RCC 7860 (cell line): ENCODE measurements at places on chromosomes 12 and 14.

DNA sequence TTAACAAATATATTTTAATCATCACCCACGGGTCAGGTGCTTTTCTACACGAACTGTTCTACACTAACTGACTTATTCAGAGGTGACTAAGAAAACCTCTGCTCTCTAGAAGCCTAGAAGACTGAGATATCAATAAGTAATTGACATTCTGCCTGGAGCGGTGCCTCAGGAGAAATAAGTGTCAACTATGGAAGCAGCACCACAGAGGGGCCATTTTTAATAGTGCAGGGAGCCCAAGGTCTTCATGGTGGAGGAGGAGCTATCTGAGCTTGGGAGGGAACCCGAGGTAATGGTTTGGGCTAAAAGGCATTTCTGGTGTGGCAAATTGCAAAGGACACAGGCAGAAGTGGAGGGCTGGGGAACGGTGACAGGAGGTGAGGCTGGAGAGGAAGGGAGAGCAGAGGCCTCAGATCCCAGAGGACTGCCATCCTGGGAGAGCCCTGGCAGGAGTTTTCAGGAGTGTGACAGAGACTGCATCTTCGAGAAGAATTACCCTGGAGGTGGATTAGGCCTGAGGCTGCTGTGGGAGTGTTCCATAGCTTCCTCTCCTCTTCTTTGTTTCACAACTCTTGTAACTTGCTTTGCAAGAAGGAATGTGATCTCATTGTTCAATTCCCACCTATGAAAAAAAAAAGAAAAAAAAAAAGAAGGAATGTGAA, 123.1 kb downstream of the NPAS3 start:
- DNase-seq: no peak

DNA sequence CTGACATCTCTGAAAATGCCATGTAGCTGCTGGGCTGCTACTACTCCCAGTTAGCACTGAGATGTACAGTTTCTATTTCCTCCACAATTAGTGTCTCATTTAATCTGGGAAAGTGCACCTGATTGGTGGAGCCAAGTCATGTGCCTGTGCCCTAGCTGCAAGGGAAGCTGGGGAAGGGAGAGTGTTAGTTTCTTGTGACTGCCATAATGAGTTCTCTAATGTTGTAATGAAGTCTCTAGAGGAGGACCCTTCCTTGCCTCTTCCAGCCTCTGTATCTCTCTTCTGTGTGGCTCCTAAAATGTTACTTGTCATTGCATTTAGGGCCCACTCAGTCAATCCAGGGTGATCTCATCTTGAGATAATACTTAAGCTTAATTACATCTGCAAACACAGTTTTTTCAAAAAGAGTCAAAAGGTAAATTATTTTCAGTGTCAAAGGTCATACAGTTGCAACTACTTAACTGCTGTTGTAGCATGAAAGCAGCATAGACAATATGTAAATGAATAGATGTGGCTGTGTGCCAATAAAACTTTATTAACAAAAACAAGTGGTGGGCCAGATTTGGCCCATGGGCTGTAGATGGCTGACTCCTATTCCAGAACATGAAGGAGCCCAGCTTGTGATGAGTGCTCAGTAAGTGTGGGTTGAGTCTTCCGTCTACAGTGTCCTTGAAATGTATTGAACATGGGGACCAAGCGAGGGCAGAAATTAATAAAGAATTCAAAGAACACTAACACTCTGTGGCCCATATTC, 137.2 kb upstream of the MAP1LC3B2 start:
- no peak for DNase-seq

- DNase-seq: no peak
These were observed 886 bp downstream of the SIX1 start for GRCh38 chr14:60648249-60648933.

- no peak for DNase-seq
These were observed 29.0 kb upstream of the PLEKHG7 start for GRCh38 chr12:92673756-92674155.

- no peak for DNase-seq
These were observed 19.6 kb downstream of the MLXIP start for GRCh38 chr12:122097927-122098756.

DNA sequence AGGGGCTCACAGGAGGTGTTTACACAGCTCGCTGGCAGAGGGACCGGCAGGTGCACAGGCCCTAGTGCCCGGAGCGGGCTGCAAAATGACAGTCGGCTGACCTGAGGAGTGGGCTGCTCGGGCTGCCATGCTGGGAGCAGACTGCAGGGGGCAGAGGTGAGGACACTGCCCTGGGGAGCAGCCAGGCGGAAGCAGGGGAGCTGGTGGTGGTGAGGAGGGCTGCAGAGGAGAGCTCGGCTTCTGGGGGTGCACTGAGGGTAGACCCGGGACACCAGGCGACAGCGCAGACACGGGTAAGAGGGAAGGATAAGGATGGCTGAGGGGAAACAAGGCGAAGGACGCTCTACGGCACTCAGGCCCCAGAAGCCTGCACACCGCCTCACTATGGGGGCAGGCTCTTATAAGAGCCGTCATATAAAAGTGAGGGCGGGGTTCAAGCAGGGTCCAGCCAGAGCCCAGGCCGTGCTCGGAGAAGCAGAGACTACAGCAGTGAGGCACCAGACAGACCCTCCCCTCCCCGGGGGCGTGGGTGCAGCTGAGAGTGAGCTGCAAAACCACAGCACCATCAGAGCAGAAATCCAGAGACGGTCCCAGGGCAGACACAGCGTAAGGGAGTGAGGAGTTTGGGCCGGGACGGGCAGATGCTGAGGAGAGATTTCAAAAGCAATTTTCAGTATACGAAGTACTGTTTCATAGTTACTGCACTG, 62.5 kb downstream of the CCDC88C start:
- DNase-seq: no peak

DNA sequence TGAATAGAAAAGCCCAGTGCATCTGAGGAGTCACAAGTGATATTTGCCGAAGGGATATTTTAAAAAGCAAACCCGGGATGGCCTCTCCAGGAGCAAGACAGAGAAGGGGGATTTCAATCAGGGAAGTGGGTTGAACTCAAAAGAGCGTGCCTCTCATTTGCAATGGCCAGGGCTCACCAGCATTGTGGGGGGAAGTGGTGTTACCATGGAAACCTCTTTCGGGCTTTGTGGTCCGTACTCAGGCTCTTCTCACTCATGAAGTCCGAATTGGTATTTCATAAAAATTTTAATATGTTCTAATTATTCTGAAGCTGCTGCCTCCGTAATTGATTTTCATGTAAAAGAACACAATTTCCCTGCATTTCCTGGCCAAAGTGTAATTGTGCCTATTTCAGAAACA, 79.8 kb downstream of the SLC15A4 start:
- no peak for DNase-seq

DNA sequence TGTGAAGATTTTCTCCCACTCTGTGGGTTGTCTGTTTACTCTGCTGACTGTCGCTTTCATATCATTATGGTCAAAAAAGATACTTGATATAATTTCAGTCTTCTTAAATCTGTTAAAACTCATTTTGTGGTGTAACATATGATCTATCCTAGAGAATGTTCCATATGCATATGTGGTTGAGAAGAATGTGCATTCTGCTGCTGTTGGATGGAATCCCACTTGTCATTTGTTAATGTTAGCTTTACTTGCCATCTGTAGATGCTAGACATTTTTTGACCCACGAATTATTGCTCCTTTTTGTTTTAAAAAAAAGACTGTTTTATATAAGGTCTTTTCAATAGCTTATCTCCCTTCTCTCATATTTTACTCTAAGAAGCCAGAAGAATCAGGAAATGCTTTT, 26.3 kb upstream of the OR5AU1 start:
- no peak for DNase-seq

DNA sequence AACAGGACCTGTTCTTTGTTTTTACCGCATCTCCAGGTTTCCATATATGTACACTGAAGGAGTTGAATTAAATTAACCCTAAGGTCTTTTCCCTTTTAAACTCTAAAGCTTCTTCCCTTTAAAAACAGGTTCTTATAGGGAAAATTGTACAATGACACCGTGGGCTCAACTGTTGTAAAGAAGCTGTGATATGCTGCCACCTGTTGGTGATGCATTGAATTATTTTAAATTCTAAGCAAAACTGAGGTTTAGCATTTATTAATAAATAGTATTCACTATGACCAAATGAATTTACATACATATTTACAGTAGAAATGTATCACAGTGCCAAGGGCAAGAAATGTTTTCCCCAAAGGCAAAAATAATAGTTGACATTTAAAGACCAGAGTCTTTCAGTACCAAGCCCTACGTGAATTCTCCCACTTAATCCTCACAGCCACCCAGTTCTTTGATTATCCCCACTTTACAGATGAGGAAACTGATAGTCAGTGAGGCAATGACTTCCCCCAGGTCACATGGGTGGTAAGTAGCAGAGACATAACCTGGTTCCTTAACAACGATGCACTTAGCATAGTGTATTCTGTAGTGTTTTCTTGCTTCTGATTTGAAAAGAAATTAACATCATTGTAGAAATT, 35.7 kb upstream of the TMEM263 start:
- DNase-seq: peak; percentile 31

- DNase-seq: peak; percentile 57
These were observed 741 bp upstream of the CRIP2 start for GRCh38 chr14:105473677-105474482.

- no peak for DNase-seq
These were observed 64.6 kb downstream of the ANO4 start for GRCh38 chr12:100859063-100859627.

- DNase-seq: no peak
These were observed 12.0 kb upstream of the AMN start for GRCh38 chr14:102910442-102910841.

GRCh38 chr12:212415-212714, 1.6 kb downstream of the SLC6A12 start:
- no peak for DNase-seq

DNA sequence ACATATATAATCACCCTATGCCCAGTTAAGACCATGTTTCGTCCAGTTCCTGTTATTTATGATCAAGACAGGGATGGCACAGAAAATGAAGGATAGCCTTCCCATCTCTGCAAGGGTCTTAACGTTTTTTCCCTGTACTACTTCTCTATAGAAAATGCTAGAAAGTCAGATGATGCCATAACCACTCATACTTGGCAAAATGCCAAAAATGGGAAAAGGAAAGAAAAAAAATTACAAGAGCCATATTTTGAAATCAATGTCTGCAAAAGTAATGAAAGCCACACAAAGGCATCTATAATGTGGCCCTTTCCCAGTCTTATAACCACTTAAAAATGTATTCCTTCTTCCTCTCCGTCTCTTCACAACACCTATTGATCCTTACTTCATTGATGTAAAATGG, 1.8 kb upstream of the MYL6B start:
- no peak for DNase-seq

DNA sequence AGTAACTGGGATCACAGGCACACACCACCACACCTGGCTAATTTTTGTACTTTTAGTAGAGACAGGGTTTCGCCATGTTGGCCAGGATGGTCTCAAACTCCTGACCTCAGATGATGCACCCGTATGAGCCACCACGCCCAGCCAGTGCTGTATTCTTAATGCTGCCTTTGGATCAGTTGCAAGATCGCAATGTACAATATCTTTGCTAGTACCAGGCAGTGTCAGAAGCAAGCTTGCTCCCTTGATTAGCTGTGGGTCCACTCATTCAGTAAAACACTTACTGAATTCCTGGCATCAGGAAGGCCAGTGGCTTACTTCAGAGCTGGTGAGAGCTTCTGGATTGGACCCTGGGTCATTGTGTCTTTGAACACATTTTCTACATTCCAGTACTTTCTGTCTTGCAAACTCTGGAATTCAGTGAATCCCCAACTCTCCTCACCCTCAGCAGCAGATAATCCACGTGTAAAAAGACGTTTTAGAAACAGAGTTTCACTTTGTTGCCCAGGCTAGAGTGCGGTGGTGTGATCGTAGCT, 1183.7 kb downstream of the AACS start:
- DNase-seq: peak; percentile 10

DNA sequence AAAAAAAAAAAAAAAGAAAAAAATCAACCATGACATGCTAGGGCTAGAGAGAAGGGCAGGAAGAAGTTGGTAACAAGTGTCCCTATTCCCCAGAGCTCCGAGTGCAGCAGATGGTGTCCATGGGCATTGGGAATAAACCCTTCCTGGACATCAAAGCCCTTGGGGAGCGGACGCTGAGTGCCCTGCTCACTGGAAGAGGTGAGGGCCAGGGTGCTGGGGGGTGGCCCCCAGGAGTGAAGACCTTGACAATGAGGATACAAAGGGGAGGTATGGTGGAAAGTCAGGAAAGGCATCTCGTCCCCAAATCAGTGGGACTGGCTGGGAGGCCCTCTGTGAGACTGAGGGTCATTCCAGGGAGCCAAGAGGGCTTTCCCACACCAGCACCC, 11.6 kb downstream of the ZNF219 start:
- DNase-seq: no peak

- no peak for DNase-seq
These were observed 1.2 kb downstream of the CPSF6 start for GRCh38 chr12:69240631-69240995.

GRCh38 chr12:40137252-40137651, 31.4 kb upstream of the SLC2A13 start:
- no peak for DNase-seq

GRCh38 chr12:103310546-103311270, 185.1 kb downstream of the C12orf42 start:
- DNase-seq: no peak

DNA sequence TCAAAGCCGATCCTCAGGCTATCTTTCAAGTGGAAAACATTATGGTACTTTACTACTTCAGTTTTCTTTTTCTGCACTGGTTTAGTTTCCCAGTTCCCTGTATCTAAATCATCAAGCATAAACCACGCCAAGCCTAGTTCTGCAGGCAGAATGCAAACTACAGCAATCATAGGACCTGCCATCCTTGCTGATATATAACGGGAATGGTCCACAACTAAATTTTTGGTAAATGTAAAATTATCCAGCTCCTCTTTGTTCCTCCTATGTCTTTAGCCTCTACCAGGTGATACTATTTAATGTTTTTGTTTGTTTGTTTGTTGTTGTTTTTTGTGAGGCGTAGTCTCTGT, 19.3 kb upstream of the PALS1 start:
- no peak for DNase-seq

DNA sequence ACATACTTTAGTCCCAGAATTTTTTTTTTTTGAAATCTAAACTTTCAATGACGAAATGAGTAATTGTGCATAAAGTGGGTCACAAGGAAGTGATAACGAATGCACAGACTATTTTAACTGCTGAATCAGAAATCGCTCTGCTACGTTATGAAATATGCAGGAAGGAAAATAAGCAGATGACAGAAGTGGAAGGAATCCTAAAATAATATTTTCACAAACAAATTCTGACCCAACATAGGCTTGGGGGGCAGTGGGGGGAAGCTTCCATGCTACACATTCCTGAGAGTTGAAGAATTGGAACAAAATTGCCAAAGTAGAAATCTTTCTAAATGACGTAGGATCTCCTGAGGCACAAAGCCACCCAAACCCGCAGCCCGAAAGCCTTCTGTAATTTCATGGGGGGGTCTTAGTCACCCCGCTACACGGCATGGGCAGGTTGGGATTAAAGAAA, 89.6 kb downstream of the ARF6 start:
- DNase-seq: peak; percentile 49
